A549 treated with Mapracorat at 1 μM for 4 hours (cell line): ENCODE measurements at places on chromosomes 1 and 21. TPM values are rescaled to one million over a fixed set of nuclear protein-coding genes. Genes with fewer than 3 reads are reported as not detected.

Gene CELF3
- not detected in 5 replicates for total RNA-seq

Gene PIGR
- not detected in 5 replicates for total RNA-seq

Gene RXFP4
- not detected in 5 replicates for total RNA-seq

Gene LHX8
- total RNA-seq, result 0.87 to 1.2 TPM (median 0.93 TPM) in 5 replicates

Gene HSD11B1
- 0.39 to 0.63 TPM (median 0.43 TPM) in 5 replicates for total RNA-seq

Gene PDIK1L
- 1.8 to 2.3 TPM (median 1.9 TPM) in 5 replicates for total RNA-seq

Gene USP21
- total RNA-seq, result 16.9 to 25.7 TPM (median 21.1 TPM) in 5 replicates

Gene HSD3B2
- total RNA-seq, result not detected in 5 replicates

Gene TRPM2
- total RNA-seq, result 5.5 to 10.6 TPM (median 8.1 TPM) in 5 replicates

Gene OR2M3
- not detected in 5 replicates for total RNA-seq

Gene OR6K3
- not detected in 5 replicates for total RNA-seq

Gene COL11A1
- 1.6 to 4.4 TPM (median 2.4 TPM) in 5 replicates for total RNA-seq

Gene C1orf141
- total RNA-seq, result not detected in 5 replicates

Gene KCNJ10
- total RNA-seq, result not detected in 5 replicates

Gene TNN
- total RNA-seq, result not detected in 5 replicates

Gene CLK2
- total RNA-seq, result 20.9 to 32.8 TPM (median 24.4 TPM) in 5 replicates

Gene HPCAL4
- total RNA-seq, result 0.21 to 0.30 TPM (median 0.26 TPM) in 5 replicates

Gene ZNF683
- total RNA-seq, result not detected in 5 replicates

Gene CRYAA
- not detected in 5 replicates for total RNA-seq

Gene DDI2
- 7.1 to 9.0 TPM (median 7.5 TPM) in 5 replicates for total RNA-seq

Gene CD52
- 0.64 TPM in 1 of 5 replicates, not detected in the others for total RNA-seq

Gene PKP1
- 0.02 to 0.08 TPM (median 0.05 TPM) in 3 of 5 replicates, not detected in the others for total RNA-seq

Gene STUM
- not detected in 5 replicates for total RNA-seq

Gene IVL
- 0.06 to 0.13 TPM (median 0.10 TPM) in 3 of 5 replicates, not detected in the others for total RNA-seq

Gene LCA5L
- 1.7 to 1.9 TPM (median 1.8 TPM) in 5 replicates for total RNA-seq

Gene GBP7
- total RNA-seq, result not detected in 5 replicates

Gene DNALI1
- 0.06 to 0.26 TPM (median 0.18 TPM) in 4 of 5 replicates, not detected in the other for total RNA-seq

Gene CLDN14
- not detected in 5 replicates for total RNA-seq

Gene LSS
- 11.3 to 15.7 TPM (median 15.0 TPM) in 5 replicates for total RNA-seq

Gene MATN1
- 0.11 to 0.26 TPM (median 0.17 TPM) in 4 of 5 replicates, not detected in the other for total RNA-seq

Gene CR1
- not detected in 5 replicates for total RNA-seq

Gene CALML6
- 0.13 to 0.50 TPM (median 0.32 TPM) in 4 of 5 replicates, not detected in the other for total RNA-seq

Gene HSPA6
- total RNA-seq, result 1.3 to 8.3 TPM (median 1.7 TPM) in 5 replicates

Gene TAS1R1
- not detected in 5 replicates for total RNA-seq

Gene PLA2G2D
- total RNA-seq, result not detected in 5 replicates

Gene SPATA46
- not detected in 5 replicates for total RNA-seq

Gene NFIA
- 4.7 to 9.3 TPM (median 7.4 TPM) in 5 replicates for total RNA-seq

Gene FAM131C
- 13.7 to 19.5 TPM (median 18.8 TPM) in 5 replicates for total RNA-seq

Gene SAMD11
- total RNA-seq, result 16.3 to 29.6 TPM (median 27.8 TPM) in 5 replicates

Gene LMNA
- 612 to 781 TPM (median 765 TPM) in 5 replicates for total RNA-seq

Gene U2AF1
- total RNA-seq, result 49.9 to 66.0 TPM (median 60.3 TPM) in 5 replicates

Gene XCL2
- total RNA-seq, result not detected in 5 replicates

Gene ODR4
- total RNA-seq, result 13.3 to 16.1 TPM (median 15.3 TPM) in 5 replicates

Gene SMPDL3B
- 1.0 to 1.5 TPM (median 1.2 TPM) in 5 replicates for total RNA-seq
